Activated naive CD8-positive, alpha-beta T cell treated with anti-CD3 and anti-CD28 coated beads, Interleukin-2, amount 10 ng/mL, durations not matched to agents 7 days and 5 days (primary cell): ENCODE measurements at places on chromosomes 12 and 14. TPM values are rescaled to one million over a fixed set of nuclear protein-coding genes. Genes with fewer than 3 reads are reported as not detected.

The KRT4 gene
- total RNA-seq = not detected

- H3K27me3 ChIP-seq = no peaks in the 10 kb centered on the region
- H3K27ac ChIP-seq = no peak overlapping the region
- no peaks in the 10 kb centered on the region for H3K4me1 ChIP-seq
- no peak overlapping the region for H3K4me3 ChIP-seq
- DNase-seq = no peak
Observed at GRCh38 chr14:48771717-48772116, 814.5 kb downstream of the RPS29 start.

- no peak for DNase-seq
- H3K27ac ChIP-seq = peak overlapping the region; percentile 63
- peak overlapping the region; percentile 54 for H3K4me3 ChIP-seq
- peaks cover 29% of the 10 kb centered on the region for H3K4me1 ChIP-seq
Observed at GRCh38 chr14:56005191-56006053, 112.8 kb upstream of the PELI2 start.

- H3K36me3 ChIP-seq = peaks cover 48% of the 10 kb centered on the region
- no peak for DNase-seq
- no peak overlapping the region for H3K4me3 ChIP-seq
- peaks cover 2% of the 10 kb centered on the region for H3K4me1 ChIP-seq
- H3K27ac ChIP-seq = no peak overlapping the region
- H3K27me3 ChIP-seq = no peaks in the 10 kb centered on the region
Observed at GRCh38 chr12:128801879-128802391, 21.8 kb downstream of the SLC15A4 start.

GRCh38 chr14:26382901-26383685 is 214.7 kb downstream of the NOVA1 start:
- H3K4me1 ChIP-seq = no peaks in the 10 kb centered on the region
- no peak overlapping the region for H3K27ac ChIP-seq
- DNase-seq = no peak
- no peaks in the 10 kb centered on the region for H3K27me3 ChIP-seq
